ENCODE measurements at places on chromosomes 1 and 21. TPM values are rescaled to one million over a fixed set of nuclear protein-coding genes. Genes with fewer than 3 reads are reported as not detected.

LCE1D gene
- total RNA-seq, result not detected

DNA sequence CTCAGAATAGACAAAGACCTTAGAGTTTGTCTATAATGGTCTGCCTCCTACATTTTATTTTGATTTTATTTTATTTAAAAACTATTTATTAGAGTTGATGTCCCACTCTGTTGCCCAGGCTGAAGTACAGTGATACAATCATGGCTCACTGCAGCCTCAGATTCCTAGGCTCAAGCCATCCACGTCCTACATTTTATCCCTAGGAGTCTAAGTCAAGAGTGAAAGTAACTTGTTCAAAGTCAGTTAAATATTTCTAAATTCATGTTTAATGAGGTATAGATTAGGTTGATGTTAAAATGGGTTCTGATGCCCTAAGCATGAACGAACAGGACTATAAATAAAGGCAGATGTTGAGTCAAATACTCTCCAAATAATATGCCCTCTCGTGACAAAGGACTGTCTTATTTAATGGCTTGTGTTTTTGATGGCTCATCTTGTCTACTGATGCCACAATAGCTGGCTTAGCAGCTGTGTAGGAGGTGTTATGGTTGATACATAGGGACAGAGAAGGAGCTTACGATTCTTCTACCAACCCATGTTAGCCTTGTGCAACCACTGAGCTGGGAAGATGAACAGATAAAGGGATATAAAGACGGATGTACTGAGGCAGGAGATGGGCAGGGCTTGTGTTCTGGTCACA is 66.0 kb upstream of the CR1L start:
- DNase-seq, result no peak

ESRRG gene
- total RNA-seq, result 5.6 TPM

DNA sequence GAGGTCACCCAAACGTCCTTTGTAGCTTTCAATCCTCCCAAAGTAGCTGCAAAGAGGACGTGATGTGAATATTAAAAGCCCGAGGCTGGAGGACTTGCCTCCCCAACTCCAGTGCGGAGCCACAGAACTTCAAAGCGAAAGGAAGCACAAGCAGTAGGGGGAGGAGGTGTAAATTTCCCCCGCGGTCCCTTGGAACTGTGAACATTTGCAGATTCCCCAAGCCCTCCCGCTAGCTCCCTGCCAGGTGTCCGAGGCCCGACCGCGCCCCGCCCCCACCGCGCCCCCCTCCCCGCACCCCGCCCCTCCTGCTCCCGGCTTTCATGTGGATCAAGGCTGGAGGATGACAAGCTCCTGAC is 41.5 kb upstream of the HAO2 start:
- no peak for DNase-seq

GRCh38 chr1:240616018-240616417 is 4.1 kb upstream of the GREM2 start:
- no peak for DNase-seq

- DNase-seq, result no peak
These were observed 33.8 kb downstream of the POFUT2 start for GRCh38 chr21:45253633-45254459.

DNA sequence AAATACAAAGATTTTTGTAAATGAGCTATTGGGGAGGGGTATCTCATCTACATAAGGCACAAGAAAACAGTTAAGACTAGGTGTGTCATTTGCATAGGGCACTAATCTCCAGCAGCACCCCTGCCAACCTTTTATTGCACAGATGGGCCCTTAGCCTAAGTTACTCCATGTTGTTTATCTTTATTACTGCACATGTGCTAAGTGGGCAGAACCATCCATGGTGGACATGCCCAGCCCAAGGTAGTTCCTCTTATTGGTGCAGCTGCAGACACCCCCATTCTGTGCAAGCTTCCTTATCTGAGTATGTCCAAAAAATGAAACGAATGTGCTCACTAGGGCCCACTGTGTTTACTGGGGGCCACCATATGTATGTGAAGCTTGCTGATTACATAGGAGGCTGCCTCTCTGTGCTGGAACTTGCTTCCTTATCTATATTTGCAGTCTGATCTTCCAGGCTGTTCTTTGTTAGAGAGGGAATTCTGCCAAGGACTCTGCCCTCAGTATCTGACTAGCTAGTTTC is 77.3 kb upstream of the NEK7 start:
- DNase-seq, result no peak

DNA sequence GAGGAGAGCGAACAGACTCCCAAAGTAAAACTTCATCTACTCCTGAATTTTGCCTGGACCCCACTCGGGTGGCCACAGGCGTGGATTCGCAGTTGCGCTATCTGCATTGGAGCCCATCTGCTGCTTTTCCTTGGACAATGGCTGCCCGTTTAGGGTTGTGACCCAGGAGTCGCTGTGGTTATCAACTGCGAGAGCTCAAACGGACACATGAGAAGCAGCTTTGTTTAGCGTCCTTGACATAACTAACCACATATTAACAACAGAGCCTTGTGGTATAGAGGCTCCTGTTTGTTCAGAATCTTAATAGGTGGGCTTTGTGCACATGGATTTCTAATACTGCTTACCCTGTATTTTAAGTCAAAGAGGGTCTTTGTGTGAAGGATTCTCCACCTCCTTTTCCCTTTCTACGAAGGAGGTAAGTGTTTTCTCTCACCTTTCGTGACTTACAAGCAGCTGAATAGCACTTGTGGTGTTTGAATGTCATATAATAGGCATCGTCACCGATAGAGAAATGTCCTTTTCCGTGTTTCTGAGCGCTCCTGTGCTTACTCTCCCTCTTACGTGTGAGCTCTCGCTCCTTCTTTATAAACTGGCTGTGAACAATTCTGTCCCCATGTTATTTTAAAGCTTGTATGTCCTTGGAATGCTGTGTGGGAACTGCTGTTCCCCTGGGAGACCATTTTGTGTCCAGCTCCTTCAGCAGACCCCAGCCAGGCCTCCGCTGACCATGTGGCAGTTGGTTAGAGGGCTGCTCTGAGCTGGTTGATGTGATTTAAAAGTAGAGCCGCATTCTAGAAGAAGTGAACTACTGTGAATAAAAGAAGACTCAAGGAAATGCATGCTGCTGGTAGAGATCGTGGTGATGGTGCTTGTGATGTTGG is 441.4 kb downstream of the RPS6KC1 start:
- DNase-seq, result no peak

CNKSR1 gene
- 22.3 TPM for total RNA-seq

DNA sequence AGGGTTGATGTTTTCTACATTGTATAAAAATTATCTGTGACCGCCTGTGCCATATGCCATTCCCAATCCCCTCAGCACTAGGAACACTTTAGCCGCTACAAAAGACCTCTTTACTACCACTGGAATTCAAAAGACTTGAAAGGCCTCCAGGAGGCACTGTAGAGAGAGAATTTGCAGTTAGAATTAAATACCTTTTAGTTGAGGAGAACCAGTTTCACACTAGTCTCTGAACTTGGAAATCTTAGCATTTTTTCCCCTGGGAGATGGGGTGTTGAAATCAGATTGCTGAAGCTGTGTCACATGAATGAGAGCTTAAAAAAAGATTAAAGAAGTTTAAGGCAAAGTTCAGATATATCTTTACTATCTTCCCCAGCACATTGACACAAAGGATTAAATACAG is 291.0 kb downstream of the ADGRL2 start:
- no peak for DNase-seq

C8A gene
- not detected for total RNA-seq

COL8A2 gene
- 3.4 TPM for total RNA-seq

DNA sequence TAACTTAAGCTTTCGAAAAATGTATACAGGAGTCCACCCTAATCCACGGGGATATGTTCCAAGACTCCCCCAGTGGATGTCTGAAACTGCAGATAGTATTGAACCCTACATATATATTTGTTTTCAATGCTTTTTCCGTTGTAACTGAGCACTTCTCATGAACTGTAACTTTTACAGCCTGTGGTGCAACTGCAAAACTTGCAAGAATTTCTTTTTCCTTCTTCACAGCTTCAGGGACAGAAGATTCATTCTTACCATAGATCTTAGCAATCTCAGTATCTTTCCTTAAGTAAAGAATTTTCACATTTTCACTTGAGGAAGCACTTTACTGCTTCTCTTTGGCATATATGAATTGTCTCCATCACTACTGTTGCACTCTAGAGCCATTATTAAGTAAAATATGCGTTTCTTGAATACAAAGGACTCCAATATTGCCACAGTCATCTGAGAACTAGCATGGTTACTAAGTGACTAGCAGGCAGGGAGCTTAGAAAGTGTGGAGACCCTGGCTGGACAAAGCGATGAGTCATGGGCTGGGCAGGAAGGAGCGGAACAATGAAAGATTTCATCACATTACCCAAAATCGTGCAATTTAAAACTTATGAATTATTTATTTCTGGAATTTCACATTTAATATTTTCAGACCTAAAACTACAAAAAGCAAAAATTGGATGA is 14.1 kb downstream of the DPYD start:
- no peak for DNase-seq

TNFRSF1B gene
- 35.1 TPM for total RNA-seq

DNA sequence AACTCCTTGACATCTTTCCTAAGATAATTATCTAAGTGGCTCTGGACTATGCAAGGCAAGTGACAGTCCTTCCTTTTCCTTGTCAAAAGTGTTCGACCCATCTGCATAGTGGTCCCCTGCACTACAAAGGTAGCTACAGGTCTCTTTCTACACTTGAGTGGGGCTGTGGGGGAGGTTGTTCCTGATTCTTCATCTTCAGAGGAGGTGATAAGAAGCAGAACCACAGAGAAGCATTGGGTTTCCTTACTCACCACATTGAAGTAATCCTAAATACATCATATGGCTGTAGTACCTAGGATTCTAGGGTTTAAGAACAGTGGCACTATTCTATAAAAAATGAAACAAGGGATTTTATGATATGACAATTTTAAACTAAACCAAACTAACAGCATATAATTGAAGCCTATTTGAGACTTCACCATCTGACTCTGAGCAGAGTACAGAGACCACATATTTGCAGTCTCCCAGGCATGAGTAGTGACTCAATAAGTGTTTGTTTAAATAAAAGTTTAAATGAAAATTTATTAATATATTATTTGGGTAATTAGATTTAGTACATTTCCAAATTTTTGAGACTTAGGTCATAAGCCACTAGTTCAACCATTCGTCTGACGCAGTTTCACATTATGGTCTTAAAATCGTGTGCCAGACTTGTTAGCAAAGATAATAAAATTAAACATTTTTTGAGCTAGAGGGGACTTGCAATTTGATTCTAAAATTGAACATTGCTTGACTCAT is 54.9 kb upstream of the NEK7 start:
- DNase-seq, result no peak

DNA sequence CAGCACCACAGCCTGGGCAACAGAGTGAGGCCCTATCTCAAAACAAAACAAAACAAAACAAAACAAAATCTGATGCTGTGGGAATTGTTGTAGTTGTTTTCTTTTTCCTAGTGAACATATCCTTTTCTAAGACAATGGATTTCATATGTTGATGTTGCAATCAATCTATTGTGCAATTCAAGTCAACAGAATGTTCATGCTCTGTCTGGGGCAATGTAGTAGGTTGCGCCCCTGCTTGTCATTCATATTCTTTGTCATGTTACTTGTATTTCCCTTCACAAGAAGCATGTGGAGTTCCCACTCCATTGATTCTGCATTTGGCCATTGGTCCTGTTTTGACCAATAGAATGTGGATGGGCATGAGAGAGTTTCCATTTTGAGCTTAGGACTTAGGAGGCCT is 223.9 kb downstream of the DUSP10 start:
- no peak for DNase-seq

PSMB2 gene
- total RNA-seq, result 31.5 TPM

DNA sequence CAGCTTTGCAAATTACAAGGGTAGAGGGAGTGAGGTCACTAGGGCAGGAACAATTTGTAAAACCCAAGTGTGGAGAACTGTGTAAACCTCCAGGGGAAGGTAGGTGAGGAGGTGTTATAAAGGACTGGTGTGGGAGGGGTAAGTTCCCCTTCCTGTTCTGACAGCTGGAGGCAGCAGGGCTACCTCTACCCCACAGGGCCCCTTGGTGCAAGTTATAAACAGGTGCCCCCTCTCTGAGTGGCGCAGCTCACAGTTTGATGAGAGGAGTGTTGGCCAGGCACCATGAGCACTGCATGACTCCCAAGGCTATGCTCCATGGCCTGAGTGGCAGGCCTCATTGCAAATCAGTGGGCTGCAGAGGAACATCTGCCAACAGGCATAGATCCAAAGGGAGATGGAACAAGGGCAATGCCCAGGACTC is 41.0 kb downstream of the MFSD2A start:
- no peak for DNase-seq

DNA sequence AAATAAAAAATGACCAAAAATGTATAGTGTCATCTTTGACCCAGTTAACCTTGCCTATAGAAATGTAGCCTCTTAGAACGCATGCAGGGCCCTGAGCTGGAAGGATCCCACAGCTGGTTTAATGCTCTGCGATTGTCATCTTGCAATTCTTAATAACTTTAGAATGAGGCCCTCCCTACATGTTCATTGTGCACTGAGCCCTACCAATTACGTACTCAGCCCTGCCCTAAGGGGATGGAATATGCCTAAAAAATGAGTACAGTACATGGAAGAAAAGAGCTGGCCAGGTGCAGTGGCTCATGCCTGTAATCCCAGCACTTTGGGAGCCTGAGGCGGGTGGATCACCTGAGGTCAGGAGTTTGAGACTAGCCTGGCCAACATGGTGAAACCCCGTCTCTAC is 57.8 kb upstream of the BCAR3 start:
- no peak for DNase-seq

DNA sequence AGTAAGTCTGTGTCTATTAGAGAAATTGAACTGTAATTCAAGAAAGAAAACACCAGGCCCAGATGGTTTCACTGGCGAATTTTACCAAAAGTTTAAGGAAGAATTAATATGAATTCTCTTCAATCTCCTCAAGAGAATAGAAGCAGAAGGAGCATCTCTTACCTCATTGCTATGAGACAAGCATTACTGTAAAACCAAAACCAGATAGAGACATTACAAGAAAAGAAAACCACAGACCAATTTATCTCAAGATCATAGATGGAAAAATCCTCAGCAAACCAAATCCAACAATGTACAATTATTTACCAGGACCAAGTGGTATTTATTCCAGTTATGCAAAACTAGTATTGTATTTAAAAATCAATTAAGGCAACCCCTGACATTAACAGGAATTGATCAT is 160.6 kb downstream of the LIPI start:
- no peak for DNase-seq

- DNase-seq, result no peak
These were observed 354.0 kb upstream of the DUSP10 start for GRCh38 chr1:222095606-222096475.

DNA sequence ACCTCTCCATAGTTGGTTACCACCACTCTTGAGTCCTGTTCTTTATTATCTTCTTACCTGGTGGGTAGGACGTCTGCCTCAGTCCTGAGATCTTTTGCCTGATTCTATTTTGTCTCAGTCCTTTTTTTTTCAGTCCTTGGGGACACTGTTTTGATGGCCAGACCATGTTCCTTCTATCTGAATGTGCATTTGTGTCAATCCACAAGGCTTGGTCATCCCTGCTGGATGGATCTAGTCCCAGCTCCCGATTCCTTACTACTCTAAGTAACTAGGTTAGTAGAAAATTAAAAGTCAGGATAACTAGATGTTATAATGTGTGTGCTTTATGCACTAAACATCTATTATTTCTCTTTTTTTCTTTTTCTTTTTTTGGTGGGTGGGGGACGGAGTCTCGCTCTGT is 28.1 kb upstream of the AK4 start:
- DNase-seq, result no peak

RGS8 gene
- total RNA-seq, result not detected

GRCh38 chr1:87379306-87379705 is 50.6 kb downstream of the LMO4 start:
- no peak for DNase-seq

HCRTR1 gene
- not detected for total RNA-seq

All from breast epithelium (tissue), 4 donors.